ENCODE measurements at places on chromosomes 2 and 18.

GRCh38 chr2:141666191-141666590, 464.6 kb downstream of the LRP1B start:
- DNase-seq, result no peak

- no peak for DNase-seq
Measured at GRCh38 chr18:23951206-23951605, 63.3 kb upstream of the TTC39C start.

- no peak for DNase-seq
Measured at GRCh38 chr2:71928734-71929481, 218.8 kb downstream of the CYP26B1 start.

DNA sequence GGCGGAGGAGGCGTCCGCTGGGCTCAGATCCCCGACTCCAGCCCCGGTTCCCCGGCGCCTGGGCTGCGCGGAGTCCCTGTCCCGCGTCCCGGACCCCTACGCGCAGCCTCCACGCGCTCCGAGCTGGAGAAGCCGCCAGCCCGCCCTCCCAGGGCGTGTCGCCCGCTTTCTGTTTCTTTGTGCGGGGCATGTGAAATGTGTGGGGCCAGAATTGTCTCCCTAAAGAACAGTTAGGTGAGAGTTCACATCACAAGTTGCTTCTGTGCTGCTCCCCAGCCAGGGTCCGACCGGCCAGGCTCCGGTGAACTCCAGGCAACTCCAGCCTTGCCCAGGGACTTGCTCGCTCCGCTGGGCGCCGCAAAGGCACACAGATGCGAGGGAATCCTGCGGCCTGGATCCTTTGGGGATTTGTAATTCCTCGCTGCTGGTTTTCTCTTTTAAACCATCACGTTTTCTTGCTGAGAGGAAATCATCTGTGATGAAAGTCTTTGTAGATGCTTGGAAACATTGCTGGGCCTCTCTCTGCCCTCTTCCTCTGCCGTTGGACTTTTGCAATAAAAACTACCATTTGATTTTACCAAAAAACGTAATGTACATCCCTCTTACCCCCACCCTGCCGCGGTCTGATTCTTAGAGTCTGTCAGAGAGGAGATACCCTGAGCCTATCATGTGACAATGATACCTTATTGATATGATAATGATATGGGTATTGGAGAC, 631 bp downstream of the GYPC start:
- no peak for DNase-seq

DNA sequence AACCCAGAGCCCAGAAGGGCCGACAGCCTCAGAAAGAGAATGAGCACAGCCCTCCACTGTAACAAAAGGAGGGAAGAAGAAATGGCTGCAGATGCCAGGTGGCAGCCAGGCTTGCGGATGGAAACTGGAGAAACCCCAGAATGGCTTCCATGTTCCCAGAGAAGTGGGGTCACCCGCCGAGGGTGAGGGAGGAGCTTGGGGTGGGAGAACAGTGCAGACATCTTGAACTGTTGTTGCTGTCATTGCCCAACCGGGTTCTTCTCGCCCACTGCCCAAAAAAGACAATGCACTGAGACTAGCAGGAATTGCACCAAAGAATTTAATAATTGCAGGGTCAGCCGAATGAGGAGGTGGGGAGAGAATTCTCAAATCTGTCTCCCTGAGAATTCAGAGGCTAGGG, 223.2 kb upstream of the RAB6C start:
- DNase-seq, result no peak

DNA sequence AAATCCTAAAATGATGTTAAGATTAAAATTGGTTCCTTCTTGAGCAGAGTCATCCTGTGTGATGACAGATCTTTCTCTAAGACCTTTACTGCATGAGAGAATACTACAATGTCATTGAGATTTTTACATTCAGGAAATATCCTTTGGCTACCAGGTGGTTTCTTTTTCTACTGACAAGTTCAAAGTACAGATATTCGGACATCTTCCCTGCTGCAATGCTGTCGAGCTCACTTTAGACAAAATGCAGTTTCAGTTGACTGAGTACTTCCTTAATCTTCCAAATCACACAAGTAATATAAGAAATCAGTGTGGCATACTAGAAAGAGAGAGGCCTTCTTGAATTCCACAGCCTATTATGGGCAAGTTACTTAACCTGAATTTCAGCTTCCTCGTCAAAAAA, 207.9 kb upstream of the ACVR2A start:
- DNase-seq, result no peak

GRCh38 chr2:218472988-218473387, 54.1 kb downstream of the VIL1 start:
- DNase-seq, result no peak

- no peak for DNase-seq
Measured at GRCh38 chr2:160917850-160918249, 242.4 kb upstream of the TANK start.

DNA sequence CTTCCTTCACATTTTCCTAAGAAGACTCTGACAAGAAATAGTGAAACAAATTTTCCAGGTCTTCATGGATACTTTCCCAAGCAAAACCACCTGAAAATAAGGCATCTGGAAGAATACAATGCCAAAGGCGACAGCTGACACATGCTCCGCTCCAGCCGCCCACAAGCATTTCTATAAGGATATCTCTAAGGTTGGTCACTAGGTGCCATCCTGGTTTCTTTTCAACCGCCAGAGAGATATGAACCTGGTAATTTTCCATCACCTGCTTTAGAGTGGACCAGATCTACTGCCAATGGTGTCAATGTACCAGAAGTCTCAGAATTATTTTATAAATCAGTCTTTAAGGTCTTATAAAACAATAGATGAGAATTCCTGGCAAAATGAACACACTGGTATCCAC, 97.2 kb downstream of the GAREM1 start:
- DNase-seq, result no peak

DNA sequence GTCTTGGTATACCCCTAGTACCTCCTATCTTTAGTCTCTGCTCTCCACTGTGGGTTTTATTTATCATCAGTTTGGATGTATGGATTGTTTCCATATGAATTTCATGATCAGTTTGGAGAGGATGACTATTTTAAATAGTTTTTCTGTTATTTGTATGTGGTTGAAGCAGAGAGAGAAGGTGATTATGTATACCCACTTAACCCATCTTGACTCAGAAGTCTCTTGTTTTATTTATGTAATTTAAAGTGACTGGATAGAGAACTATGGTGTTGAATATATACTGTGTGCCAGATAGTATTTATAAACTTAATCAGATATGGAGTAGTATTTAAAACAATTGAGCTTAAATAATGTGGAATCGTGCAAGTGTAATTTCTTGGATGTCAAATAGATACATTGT, 39.9 kb downstream of the SMAD4 start:
- DNase-seq, result no peak

DNA sequence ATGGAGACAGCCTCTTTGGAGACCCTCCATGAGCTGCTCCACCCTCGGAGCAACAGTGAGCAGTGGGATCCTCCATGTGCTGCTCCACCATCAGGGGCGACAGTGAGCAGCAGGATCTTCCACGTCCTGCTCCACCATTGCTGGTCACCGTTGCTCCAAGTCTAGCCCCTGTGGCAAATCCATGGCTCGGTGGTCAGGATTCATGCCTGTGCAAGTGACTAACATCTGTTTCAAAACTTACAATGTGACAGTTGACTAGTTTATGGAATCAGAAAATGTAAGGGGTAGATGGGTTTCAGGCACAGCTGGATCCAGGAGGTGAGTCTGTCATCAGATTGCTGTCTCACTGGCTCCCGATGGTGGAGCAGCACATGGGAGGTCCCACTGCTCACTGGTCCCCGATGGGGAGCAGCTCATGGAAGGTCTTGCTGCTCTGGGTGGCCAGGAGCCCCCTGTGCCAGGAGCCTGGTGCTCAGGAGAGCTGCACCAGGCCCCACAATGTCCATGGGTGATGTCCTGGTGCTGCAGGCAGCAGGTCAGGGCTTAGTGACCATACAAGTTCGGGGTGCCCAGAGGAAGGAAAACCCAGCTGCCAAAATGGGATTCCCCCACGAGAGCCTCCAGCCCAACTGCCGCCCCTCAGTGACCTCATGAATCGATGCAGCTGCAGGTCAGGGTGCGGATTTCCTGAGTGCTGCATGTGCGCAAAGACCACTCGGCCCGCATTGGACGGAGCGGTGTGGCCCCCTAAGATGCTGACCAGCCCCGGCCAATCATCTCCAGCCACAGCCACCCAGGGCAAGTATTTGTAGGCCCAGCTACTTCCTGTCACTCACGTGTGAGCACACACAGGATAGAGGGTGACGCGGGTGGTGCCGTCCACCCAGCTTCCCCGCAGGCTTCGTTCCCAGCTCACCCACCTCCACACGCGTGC, 116.5 kb upstream of the OTOS start:
- DNase-seq, result no peak

DNA sequence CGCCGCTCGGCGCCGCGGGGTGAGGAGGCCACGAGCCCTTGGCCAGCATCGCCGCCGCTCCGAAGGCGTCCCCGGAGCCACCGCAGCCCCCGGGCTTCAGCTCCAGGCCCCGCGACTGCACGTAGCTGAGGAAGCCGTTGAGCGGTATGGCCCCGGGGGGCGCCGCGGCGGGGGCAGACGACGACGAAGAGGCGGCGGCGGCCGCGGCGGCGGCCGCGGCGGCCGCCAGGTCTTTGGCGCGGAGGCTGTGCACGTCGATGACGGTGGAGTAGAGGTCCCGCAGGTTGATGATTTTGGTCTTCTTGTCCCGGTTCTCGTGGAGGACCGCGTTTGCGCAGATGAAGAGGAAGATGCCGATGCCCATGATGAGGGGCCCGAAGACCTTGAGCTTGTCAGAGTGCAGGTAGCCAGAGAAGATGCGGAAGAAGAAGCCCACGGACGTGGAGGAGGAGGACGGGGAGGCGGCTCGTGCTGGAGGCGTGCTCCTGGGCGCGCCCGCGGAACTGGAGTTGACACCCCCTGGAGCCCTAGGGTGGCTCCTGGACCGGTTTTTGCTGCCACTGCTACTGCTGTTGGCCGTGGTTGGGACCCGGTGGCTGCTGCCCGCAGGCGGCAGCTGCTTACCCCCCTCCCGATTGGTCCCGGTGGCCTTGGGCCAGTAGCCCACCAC, 4.0 kb downstream of the TMEM200C start:
- no peak for DNase-seq

DNA sequence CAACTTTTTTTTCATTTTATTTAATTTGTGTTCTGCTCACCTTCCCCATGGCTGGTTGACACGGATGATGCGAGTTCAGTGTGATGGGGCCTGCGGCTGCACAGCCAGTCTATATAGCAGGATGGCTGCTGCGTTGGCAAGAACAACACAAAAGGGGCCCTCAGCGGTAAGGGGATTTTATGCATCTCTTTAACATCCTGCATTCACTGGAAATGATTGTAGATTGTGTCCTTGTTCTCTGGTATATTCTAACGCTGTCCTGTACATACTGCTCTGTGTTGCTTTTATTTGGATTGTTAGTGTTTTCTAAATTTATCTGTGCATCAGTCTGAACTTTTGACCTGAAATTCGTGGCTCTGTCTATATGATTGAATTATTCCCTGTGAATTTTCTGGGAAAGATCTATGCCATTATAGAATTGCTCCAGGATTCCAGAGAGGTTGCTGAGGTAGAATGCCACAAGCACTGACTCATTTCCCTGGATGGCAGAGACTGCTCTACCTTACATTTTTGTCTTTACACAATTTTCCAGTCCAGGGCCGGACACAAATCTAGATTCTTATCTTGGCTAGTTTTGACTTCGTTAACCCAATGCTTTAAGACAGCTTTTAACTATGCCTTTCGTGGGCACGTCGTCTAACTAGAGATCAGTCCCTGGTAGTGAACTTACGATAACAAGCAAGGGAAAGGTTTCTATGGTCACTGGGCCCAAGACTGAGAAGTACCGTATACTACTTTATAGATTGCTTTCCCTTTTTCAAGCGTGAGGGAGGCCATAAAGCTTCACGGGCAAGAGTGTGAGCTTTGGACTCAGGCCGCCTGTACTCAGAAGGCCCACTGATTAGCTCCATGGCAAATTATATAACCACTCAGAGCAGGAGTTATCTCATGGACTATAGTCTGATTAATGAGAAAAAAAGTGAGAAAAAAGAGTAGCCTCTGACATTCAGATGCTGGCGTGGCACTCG, at the start of gene CRYGC:
Gene CRYGC (minus strand): TSS at position 85 of the 968 bp plus-strand sequence. CDS start 36 bp downstream, at position 49.
- DNase-seq, result no peak

GRCh38 chr18:3048121-3048520, 35.2 kb upstream of the LPIN2 start:
- peak; percentile 8 for DNase-seq

DNA sequence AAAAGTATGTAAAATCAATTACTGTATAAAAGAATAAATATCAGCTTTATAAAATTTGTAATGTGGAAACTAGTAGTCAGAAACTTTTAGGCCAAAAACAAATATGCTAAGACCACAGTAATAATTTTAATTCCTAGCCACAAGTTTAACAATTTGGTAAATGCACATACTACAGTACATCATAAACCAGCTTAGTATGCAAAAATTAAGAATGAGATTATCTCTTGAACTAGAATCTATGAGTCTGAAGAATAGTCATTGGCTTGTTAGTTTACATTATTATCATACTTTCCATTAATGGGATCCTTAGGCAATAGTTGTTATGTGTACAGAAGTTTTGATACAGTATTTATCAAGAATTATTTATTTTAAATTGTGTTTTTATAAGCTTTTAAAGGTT, 491.9 kb upstream of the FSIP2 start:
- DNase-seq, result no peak

GRCh38 chr2:176328149-176328548, 58.9 kb downstream of the MTX2 start:
- no peak for DNase-seq

DNA sequence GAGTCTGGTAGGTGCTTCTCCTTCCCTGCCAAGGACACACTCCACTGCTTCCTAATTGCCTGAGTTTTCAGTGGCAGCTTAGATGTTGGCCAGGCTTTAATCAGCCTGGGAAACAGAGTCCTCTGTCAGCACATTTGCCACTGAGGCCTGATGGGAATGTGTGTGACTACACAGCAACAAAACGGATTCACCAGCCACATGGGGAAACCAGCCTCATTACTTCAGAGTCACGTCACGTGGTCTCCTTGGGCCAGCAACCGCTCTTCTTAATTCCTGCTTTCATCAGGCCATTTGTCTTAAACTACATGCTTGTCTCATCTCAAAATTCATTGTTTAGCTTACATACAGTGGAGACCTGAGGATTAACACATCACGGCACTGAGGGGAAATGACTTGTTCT, 93.9 kb upstream of the LTBP1 start:
- no peak for DNase-seq

- DNase-seq, result no peak
Measured at GRCh38 chr18:43965691-43966090, 688.4 kb upstream of the SYT4 start.

GRCh38 chr2:30221531-30221930, 9.8 kb upstream of the LBH start:
- no peak for DNase-seq

- DNase-seq, result no peak
Measured at GRCh38 chr18:52045946-52046675, 293.9 kb upstream of the DCC start.

- no peak for DNase-seq
Measured at GRCh38 chr2:236975766-236976165, 109.9 kb upstream of the COPS8 start.

GRCh38 chr18:36420826-36421225, 123.3 kb downstream of the FHOD3 start:
- DNase-seq, result no peak

Data from hippocampal formation (tissue), 2 donors.